Left renal pelvis (tissue), 4 donors: ENCODE measurements at places on chromosomes 12 and 14.

- no peak for DNase-seq
Observed at GRCh38 chr12:52042706-52043385, 8.4 kb upstream of the NR4A1 start.

DNA sequence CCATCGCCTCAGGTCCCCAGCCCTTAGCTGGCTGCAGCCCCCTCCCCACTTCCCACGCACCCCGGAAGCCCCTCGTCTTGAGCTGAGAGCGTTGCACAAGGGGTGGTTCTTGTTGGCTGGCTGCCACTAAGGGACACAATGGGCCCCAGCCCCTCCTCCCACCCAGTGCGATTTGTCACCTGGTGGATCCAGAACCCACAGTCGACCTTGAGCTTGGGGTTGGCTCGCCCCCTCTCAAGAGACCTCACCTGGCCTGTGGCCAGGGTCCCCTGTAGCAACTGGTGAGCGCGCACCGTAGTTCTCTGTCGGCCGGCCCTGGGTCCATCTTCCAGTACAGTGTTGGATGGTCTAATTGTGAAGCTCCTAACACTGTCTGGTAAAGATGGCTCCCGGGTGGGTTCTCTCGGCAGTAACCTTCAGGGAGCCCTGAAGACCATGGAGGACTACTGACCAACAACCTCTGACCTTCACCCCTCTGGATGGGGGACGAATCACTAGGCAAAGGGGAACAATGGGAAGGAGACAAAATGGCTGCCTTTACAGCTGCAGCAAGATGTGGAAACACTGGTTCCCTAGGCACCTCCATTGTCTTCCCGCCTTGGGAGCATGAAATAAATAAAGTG lies 6.6 kb downstream of the PHB2 start:
- DNase-seq = no peak

GRCh38 chr12:47078086-47078395 lies 1.4 kb upstream of the PCED1B start:
- DNase-seq = no peak

GRCh38 chr12:82963956-82964355 lies 277.2 kb downstream of the TMTC2 start:
- DNase-seq = no peak
